Activated CD4-positive, alpha-beta T cell treated with anti-CD3 and anti-CD28 coated beads for 1 hour (primary cell): ENCODE measurements at places on chromosomes 1 and 21.

DNA sequence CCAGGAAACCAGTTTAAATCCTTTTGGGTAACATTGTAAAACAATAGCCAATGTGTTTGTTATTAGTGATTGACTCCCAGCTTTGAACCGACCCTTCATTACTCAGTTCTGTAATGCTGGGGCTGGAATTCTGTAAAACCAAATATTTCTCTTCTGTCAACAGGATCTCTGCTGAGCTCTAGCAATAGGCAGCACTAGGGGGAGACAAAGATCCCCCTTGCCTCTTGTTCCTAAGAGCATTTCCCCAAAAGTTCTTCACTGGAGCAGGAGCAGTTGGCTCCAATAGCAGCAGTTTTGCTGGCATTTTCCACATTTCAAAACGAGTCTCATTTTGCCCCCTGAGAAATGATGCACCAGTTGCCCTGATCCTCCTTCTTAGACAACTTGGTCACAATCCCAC, 1671.1 kb downstream of the MRPL39 start:
- DNase-seq: no peak

- DNase-seq: peak; percentile 36
These were observed 1.6 kb upstream of the CLSTN1 start for GRCh38 chr1:9825093-9826074.

- no peak for DNase-seq
These were observed 2.0 kb upstream of the ANGEL2 start for GRCh38 chr1:213017447-213018273.

DNA sequence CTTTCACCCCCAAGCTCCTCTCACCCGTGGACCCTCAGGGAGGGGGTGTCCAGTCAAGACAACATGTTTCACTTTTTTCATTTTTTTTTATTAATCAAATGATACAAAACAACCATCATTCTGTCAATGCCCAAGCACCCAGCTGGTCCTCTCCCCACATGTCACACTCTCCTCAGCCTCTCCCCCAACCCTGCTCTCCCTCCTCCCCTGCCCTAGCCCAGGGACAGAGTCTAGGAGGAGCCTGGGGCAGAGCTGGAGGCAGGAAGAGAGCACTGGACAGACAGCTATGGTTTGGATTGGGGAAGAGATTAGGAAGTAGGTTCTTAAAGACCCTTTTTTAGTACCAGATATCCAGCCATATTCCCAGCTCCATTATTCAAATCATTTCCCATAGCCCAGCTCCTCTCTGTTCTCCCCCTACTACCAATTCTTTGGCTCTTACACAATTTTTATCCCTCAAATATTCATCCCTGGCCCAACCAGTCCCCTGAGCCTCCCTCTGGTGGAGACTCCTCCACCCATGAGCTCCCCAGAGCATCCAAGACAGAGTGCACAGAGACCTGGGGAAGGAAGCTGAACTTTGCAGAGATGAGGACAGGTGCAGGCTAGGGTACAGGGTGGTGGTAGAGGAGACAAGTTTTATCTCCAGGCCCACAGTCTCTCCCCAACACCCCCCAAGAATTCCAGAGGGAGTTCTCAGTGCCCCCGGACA, 1.4 kb upstream of the S100A16 start:
- DNase-seq: no peak

DNA sequence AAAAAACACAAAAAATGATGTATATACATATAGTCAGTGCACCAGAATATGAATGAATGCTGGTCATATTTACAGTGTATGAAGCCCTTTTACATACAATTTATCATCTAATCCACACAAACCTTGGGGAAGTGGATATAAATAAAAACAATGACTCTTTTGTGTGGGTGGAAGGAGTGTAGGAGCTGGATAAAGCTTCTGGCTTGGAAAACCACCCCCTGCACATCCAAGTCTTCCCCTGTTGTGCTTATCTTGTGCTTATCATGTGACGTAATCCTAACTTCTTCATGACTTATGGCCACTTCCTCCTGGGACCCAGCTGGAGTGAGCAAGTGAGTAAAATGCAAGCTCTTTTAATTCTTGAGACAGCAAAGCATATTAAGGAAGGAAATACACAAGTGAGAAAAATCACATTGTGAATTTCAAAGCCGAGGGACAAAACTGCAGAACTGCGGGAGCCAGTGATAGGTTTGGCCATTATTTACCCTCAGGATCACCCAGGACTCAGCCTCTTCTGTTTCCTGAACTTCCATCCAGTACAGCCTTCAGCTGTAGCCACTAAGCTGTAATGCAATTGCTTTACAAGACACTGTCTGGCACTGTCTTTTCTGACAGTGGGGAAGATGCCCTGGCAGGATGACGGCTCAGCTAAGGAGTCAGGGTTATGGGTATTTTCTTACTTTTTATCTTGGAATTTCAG, 104.0 kb upstream of the PPM1J start:
- DNase-seq: no peak

DNA sequence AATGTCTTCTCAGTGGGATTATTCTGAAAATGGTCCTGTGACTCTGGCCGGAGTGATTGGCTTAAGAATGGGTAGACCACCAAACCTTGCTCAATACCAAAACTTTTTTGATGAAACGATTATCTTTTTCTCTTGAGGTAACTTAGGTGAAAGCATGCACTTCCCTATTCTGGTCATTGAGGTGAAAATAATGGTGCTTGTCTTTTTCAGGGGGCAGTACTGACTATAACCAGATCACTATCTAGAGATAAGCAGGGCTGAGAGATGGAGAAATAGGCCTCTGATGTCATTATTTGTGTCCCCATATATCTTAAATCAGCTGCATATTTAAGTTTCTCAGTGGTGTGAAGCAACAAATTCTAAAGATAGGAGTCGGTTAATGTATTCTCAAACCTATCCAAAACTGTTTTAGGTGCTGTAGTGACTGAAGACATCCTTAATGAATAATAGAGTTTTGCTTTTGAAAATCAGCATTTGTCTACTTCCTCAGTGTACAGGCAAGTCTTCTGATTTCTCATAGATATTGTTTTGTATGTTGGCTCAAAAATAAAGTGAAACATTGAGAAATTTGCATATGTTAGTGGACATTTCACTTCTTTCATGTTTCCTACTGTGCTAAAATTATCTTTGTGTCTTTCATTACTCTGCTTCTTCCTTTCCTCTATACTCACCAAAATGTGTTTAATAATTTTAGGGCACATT, 735.3 kb upstream of the ADGRL4 start:
- DNase-seq: no peak

DNA sequence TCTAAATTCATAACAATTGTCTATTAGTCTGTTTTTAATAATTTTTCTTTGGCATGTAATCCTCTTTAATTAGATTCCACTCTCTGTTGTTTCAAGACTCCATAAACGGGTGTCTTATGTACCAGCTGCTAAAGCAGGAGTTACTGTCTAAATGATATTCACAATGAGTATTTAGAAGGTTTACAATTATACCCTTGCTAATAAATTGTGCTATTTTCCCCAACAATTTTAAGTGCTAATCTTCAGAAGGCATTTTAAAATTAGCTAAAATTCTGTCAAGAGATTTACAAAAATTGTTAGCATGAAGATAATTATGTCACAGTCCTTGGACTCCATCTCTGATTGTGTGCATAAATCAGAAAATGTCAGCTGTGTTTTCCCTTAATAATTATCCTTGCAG, 83.7 kb downstream of the DPYD start:
- DNase-seq: no peak

DNA sequence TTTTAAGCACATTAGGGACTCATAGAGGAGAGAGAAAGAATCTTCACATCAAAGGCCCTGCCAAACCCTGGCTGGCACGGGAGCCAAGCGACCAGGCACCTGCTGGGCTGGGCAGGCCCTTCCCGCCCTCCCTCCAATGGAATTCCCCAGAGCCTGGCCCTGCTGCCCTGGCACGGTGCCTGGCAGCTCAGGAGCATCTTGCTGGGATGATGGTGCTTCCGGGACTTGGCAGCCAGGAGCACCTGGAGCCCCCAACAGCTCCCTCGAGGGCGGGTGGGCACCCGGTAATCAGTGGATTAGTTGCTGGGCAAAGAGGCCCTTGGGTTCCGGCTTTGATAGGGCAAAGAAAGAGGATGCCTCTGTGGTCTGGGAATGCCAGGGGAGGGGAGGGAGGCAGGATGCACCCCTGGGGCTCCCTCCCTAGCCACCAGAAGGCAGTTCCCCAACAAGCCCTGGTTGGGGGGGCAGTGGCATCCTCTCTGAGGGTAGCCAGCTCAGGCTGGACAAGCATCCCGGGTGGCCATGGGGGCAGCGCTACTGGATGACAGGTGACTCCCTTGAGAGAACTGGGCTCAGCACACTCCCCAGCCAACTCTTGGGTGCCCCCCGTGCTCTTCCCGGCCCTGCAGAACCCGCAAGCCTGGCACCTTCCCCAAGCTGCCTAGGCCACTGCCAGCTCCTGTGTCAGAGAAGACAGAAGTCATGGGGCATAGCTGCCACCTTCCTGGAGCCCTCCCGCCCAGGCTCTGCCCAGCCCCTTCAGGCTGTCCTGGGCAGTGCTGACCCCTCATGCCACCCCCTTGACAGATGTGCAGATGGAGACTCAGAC, 26.4 kb downstream of the KRTAP10-1 start:
- no peak for DNase-seq
